ENCODE measurements at places on chromosomes 16 and 17.

- no peak for DNase-seq
These were observed 74.9 kb downstream of the VAT1L start for GRCh38 chr16:77863250-77863649.

GRCh38 chr16:59213952-59214351 is 479.8 kb upstream of the GOT2 start:
- DNase-seq: no peak

- no peak for DNase-seq
These were observed 47.8 kb upstream of the TBX2 start for GRCh38 chr17:61351745-61352407.

DNA sequence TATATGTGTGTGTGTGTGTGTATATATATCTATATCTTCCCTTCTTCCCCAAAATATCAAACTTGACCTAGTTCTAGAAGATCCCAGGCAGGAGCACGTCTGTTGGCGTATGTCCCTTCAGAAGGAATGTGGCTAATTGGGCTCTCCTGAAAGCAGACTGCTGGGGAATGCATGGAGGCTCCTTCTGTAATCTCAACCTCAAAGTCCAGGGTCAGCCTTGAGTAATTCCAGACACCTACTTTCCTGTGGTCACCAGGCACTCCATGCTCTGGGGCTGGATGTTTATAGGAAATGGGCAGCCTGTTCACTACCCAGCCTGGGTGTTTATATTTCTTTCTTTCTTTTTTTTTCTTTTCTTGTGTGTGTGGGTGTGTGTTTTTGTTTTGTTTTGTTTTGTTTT is 13.4 kb downstream of the BCO1 start:
- no peak for DNase-seq

DNA sequence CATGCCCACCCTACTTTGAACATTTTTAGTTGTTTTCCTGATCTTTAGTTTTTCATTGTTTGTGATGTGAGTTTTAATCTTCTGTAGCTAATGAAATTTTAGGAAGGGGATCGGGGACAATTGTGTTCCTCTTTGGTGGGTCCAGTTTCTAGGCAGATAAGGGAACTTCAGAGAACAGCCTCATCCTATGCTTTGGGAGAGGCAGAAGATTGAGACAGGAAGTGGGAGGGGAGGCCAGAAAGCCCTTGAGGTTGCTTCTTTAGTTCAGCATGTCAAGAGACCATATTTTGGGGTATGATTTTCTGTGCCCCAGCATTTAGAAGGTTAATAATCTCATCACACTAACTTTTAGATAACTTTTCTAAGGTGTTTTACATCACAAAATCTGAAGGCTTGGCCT is 191.0 kb downstream of the TANC2 start:
- DNase-seq: no peak

- no peak for DNase-seq
These were observed 2.9 kb downstream of the SLC13A5 start for GRCh38 chr17:6710317-6710716.

Data from frontal cortex (tissue), 4 donors.